ENCODE measurements at places on chromosomes 12 and 14.

DNA sequence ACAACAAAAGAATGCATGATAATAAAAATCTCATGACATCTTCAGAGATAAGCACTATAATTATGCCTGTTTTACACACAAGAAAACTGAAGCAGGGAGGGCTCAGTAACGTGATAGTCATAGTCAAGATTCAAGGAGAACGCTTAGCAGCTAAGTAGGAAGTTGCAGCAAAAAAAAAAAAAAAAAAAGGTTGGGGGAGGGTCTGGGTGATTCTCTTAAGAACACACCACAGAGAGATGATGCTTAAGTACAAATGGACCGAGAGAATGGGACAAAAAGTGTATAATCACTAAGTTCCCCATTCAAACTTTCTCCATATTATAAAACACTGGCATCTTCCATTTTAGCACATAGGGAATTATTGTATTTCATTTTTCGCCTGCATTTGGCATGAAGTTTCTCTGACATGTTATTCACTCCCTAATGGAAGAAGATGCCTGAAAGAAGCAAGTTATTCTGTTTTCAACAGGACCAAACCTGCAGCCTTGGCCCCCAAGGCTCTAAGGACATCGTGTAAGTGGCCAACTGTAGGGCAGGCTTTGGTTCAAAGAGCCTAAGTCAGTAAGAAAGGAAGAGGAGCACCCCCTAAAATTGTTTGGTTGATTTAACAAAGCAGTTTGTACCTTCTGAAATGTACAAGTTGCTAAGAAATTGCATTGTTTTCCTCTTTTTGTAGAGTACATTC is 142.9 kb upstream of the TMPO start:
- no peak for DNase-seq

DNA sequence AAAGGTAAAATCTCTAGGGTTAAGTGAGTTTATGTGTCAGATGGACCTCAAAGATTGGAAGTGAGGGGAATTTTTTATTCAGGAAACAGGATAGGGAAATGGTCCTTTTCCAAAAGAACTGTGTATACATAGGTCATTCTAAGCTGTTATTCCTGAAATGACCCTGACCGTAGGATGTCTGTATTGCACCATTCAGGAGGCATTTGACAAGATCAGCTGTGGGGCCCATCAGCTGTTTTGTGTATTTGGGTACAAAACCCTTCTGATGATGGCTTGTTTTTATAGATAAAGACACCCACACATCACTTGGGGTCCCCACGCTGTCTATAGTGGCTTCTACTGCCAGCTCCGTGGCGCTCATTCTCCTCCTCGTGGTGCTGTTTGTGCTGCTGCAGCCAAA is 62.6 kb upstream of the SRSF5 start:
- no peak for DNase-seq

- no peak for DNase-seq
These were observed 231.9 kb downstream of the GPHN start for GRCh38 chr14:66739826-66740225.

GRCh38 chr12:80648881-80649280 is 58.6 kb upstream of the MYF6 start:
- no peak for DNase-seq

- peak; percentile 56 for DNase-seq
These were observed 40.3 kb upstream of the MEG3 start for GRCh38 chr14:100785626-100786025.

- DNase-seq, result no peak
These were observed 6.8 kb downstream of the SRSF5 start for GRCh38 chr14:69773571-69774276.

GRCh38 chr12:93813972-93814821 is 137.0 kb downstream of the CRADD start:
- DNase-seq, result no peak

DNA sequence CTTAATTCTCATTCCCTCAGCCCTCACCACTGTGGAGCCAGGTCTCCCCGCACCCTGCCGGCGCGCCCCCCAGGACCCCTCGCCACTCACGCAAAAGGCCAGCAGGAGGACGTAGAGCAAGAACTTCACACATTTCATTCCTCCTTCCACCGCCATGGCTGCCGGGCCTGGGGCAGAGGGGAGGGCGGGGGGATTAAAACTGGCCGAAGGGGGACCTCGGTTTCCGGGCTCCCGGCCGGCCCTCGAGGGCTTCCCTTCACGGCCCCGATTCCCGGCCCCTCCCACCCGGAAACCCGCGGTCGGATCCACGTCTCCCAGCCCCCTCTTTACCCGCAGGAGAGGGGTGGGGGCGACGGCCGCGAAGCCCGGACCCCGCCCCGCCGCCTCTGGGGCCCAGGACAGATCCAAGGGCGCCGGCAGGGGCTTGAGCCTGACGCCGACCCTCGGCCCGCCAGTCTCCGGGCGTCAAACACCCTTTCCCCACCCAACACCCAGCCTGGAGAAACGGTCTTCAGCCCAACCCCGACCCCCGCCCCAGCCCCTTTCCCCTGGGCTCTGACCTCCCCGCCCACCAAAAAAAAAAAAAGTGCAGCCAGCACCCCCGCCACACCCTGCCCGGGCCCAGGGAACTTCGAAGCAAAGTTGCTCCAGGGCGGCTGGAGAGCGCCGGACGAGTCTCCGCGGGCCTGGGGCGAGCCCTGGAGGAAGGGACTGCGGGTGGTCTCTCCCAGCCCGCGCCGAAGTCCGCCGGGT is 447 bp downstream of the CD63 start:
- no peak for DNase-seq

- no peak for DNase-seq
These were observed 43.8 kb downstream of the SLC35F4 start for GRCh38 chr14:57822081-57822480.

DNA sequence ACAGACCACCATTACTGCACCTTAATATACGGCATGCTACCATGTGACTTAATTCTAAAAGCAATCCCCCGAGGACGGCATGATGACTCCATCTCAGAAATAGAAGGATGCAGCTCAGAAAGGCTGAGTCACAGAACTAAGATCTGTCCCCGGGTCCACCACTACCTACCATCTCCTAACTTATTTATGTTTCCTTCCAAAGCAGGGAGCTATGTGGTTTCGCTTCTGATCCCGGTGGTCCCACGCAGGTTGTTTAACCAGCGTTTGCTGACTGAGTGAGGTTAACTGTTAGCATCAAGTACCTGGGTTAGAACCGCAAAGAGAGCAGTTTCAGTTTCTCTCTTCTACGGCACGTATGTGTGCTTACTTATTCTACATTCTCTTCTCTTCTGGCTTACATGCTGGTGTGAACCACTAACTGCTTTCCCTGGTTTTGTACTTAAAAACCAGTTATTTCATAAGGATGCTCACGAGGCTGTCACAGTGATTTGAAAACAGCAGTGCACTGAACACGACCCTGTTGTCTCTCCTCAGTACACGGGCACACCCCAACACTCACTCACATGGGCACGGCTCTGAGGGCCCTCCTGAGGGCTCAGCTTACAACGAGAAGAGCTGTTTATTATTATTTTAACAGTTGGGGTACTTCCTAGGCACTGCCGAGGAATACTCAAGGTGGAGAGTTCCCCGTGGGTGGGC is 66.7 kb downstream of the CCDC88C start:
- DNase-seq, result no peak

DNA sequence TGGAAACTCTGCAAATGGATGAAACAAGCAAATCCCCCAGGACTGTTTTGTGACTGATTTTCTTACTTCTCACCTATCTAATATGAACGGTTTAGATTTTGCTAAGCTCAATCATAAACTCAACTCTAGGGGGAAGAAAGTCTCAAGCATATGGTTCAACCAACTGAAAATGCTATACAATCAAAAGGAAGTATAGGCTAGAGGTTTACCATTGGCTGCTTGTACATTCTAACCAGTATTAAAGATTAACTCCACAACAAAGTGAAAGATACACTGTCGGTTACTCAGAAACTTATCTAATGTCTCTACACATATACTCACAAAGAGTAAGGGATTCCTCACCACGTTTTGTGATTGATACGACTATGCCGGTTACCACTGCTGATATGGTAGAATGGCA is 281.8 kb upstream of the SOX5 start:
- no peak for DNase-seq

DNA sequence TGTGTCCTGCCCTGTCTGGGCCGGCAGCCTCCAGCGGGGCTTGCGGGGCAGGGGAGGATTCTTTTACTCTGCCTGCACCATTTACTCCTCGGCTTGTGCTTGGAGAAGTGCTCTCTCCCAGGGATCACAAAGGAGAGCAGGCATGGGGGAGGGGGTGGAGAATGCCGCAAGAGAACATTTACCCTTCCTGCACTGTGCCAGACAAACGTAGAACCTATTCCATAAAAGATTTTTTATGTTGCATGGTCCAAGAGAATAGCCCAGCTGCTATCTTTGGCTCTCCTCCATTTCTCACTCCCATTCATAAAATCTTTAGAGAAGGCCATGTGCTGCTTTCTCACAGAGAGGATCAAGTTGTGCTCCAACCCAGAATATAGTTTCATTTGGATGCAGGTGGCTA is 159.4 kb downstream of the SPTSSA start:
- DNase-seq, result no peak

DNA sequence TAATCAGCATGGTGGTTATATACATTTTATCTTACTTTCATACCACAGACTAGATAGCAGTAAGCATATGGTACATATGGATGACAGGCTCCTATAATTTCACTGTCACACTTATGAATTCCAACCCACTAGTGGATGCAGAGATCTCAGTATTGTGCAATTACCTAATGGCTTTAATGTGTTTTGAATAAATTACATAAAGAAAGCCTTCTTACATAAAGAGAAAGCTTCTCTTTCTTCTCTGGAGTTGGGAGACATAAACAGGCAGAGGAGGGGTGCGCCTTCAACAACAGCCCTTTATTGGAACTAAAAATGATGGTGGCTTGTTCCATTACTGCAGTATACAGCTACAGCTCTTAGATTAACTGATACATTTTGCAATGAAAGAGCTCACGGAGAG is 52.6 kb downstream of the SAV1 start:
- DNase-seq, result no peak

GRCh38 chr14:61347826-61348443 is 26.6 kb downstream of the PRKCH start:
- DNase-seq, result no peak

- no peak for DNase-seq
These were observed at the start of gene MMP14 for GRCh38 chr14:22836301-22837113. Gene MMP14 (plus strand): TSS chr14:22836585. CDS start chr14:22836818, 233 bp downstream.

DNA sequence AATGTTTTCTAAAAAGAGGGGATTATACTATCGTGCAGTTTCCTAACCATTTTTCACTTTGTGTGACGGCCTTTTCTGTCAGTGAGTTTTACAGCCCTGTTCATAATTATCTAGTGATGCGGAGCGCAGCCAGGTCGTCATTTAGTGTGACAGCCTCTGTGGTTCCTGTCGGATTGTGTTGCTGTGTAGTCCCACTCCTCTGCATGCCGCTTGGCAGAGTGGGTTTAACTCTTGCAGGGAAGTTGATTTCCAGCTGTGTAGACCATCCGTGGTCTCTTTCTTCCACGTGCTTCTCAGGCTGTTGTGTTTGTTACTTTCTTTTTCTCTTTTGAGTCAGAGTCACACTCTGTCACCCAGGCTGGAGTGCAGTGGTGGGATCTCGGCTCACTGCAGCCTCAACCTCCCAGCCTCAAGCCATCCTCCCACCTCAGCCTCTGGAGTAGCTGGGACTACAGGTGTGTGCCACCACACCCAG is 8.6 kb downstream of the RAN start:
- no peak for DNase-seq

DNA sequence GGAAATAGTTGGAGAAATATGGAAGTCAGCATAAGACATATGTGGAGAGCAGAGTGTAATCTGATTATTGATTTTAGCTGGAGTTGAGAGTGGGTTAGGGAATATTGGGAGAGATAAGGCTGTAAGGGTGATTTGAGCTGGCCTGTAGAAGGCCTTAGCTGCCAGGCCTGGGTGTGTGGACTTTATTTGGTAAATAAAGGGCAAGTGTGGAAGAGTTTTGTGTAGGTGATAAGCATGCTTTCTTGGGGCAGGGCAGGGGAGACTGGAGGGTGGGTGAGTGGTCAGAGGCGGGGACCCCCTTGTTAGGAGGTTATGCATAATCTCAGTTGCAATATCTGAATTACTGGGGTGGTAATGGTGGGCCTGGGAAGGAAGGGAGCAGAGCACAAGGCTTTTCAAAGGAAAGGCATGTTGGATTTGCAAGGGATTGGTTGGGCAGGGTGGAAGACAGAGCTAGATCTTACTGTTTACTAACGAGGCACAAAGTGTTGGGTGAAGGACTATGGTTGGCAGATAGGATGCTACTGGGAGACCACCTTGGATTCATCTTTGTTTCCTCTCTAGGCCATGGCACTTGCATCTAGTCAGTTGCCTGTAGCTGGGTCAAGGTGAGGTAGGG is 5.5 kb downstream of the KHNYN start:
- DNase-seq, result no peak

DNA sequence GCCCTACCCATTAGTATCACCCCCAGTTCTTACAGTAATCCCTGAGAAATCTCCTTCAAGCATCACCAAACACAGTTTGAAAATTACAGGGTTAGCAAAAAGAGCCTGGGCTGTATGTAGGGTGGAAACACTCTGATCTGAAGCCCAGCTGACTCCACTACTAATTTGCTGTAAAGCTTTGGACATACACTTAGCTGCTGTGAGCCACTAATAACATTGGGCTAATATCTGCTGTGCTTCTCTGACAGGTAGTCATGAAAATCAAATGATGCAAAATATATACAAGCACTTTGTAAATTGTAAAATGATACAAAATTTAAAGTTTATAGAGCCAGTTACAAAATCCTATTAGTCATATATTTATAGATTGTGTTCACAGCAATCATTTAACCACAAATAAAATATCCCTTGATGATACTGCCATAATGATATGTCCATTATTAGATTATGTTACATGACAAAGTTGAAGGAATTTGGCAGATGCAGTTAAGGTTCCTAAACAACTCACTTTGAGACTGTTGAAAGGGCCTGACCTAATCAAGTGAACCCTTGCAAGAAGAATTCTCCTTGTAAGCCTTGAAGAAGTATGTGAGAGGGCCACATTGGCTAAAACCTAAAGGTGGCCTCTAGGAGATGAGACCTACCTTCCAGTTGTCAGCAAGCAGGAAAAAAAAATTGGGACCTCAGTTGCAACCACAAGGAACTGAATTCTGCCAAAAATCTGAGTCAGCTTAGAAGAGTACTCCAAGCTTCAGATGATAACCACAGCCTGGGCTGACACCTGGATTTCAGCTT is 19.0 kb downstream of the TWF1 start:
- no peak for DNase-seq

DNA sequence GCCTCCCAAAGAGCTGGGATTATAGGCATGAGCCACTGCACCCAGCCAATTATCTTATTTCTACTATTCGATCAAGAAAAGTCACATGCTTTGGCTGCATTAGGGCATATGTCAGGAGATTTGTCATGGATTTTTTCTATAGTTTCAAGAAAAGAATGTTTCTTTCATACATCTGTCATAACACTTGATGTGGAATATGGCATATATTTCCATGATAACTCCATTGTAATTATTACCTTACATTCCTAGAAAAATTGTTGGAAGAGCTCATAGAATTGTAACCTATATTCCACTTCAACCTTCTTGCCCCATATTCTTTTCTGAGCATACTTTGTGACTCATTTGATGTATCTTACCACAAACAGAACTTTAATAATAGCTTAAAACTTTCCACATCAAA is 740.9 kb upstream of the FLRT2 start:
- no peak for DNase-seq

Measured in chondrocyte (in vitro differentiated cells).